NCI-H2107 (cell line): ENCODE measurements at places on chromosomes 16 and 17.

DNA sequence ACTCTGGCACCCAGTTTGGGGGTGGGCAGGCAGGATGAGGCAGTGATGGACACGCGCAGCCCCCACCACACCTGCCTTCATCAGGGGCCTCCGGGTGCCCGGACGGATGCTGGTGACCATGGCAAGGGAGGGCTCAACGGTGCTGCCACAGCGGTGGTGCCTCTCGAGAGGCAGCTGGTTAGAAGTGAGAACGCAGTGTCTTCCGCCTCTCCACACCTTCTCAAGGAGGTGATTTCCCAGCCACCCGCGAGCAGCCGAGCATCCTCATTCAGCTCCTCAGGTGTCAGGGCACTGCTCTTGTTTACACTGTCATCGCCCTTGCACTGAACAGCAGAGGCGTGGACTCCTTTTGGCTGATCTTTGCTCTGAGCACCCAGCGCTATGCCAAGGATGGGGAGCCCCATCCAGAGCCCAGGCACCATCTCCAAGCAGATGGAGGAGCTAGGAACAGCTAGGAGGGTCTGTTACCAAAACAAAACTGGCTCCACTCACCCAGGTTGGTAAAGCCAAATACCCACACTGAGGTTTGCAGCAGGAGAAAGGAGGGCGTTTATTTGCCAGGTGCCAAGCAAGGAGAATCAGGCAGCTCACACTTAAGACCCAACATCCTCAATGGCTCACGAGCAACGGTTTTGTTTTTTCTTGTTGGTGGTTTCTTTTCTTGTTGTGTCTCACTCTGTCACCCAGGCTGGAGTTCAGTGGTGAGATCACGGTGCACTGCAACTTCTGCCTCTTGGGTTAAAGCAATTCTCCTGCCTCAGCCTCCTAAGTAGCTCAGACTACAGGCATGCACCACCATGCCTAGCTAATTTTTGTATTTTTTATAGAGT is 174.3 kb upstream of the TNRC6C start:
- no peak for DNase-seq

- no peak for DNase-seq
Measured at GRCh38 chr16:3400446-3400778, 392 bp downstream of the ZSCAN32 start.

GRCh38 chr17:16915752-16916556 is 56.0 kb downstream of the TNFRSF13B start:
- no peak for DNase-seq

DNA sequence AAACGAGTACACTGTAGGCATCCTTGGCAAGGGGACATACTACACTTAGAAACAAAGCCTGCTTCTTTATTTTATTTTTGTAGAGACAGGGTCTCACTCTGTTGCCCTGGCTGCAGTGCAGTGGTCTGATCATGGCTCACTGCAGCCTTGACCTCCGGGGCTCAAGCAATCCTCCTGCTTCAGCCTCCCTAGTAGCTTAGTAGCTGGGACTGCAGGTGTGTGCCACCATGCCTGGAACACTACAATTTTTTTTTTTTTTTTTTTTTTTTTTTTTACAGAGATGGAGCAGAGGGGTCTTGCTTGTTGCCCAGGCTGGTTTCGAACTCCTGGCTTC is 78.2 kb downstream of the WIPI1 start:
- DNase-seq: no peak

GRCh38 chr17:33258296-33258695 is 34.8 kb downstream of the ASIC2 start:
- no peak for DNase-seq

GRCh38 chr17:38415250-38416194 is 12.7 kb upstream of the ARHGAP23 start:
- DNase-seq: peak; percentile 92

GRCh38 chr16:47061204-47061603 is 82.5 kb downstream of the NETO2 start:
- no peak for DNase-seq

DNA sequence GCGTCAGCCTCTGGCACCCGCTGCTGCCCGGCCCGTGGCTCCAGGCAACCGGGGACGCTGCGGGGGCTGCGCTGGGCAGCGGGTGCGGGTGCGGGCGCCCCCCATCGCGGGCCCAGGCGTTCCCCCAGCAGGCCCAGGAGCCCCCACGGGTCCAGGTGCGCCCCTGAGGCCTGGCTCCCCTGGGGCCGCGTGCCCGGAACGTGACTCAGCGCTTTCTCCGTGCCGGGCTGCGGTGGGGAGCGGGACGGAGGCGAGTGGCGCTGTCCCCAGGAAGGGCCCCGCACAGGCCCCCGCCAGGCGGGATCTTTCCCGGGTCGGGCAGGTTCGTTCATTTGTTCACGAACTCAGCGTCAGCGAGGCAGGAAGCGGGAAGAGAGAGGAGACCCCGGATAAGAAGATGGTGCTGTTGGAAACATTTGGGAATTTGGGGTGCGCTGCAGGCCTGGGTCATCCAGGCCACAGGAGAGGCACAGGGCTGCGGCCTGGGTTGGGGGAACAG is 18.4 kb upstream of the EXOC7 start:
- no peak for DNase-seq

GRCh38 chr17:77096570-77097214 is 44.1 kb upstream of the SEC14L1 start:
- DNase-seq: no peak

GRCh38 chr16:85495259-85495658 is 117.9 kb upstream of the GSE1 start:
- no peak for DNase-seq

DNA sequence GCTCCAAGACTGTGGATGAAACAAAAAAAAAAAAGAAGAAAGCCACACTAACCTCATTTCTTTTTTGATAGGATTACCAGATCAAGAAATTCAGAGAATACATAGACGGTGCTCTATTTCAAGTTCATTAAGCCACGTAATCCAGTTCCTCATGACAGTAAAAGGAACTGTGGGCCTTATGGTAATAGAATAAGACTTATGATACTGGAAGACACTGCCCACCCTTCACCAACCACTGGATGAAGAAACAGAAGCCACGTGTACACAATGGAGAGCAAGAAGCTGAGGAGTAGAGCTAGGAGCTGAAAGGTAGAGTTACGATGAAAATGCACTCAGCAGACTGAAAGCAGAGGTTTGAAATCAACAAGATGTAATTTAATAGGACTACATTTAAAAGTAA is 11.2 kb downstream of the NCBP3 start:
- no peak for DNase-seq

DNA sequence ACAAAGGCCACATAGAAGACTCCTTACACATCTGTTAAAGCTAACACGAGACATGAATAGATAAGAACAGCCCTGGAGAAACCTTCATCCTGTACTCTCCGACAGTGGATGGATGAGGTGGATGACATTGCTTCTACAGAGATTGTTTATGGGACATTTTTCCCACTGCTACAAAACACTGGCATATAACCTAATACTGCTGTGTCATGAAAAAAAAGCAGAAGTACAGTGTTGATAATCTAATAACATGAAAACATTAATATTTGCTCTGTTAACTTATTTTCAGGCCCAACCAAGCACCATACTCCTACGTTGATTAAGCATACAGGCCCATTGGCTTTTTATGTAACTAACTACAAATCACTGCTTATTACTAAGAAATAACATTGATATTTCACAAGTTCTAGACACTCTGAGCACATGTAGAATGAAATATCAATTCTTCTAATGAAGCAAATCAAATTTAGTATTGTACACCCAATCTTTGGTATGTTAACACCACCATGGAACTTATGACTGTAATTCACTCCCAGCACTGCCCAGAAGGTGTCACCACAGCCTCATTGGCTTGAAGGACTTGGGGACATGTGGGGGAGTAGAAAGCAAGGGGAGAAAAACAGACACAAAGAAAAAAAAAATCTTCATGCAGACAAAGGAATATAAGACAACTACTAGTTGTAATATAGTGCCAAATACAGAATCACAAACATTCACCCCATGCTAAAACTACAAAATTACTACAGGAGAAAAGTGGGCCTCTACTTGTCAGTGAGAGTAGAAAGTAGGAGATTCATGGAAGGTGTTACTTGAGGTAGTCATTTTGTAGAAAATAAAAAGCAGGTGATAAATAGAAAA is 330.0 kb upstream of the PMFBP1 start:
- peak; percentile 14 for DNase-seq

GRCh38 chr17:35235289-35235688 is 7.6 kb upstream of the SLFN5 start:
- DNase-seq: no peak

- no peak for DNase-seq
Measured at GRCh38 chr17:60827943-60828342, 150.3 kb downstream of the BCAS3 start.

DNA sequence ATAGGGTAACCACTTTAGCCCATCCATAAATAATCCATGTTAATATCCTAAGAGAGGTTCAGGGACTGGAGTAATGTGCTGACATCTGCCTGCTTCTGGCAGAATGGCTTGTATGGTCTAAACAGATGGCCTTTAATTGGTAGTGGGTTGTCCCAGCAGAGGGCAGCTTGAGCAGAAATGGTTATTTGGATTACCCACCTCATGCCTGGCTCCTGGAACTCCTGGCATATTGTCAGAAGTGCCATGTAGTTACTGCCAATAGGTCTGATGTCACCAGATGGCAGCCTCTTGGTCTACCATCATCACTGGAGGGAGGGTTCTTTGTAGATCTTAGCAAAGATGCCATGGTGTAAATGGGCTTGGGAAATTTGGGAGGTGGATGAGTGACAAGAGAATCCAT is 157.5 kb upstream of the SOX9 start:
- no peak for DNase-seq

- no peak for DNase-seq
Measured at GRCh38 chr16:69017036-69017783, 88.2 kb upstream of the HAS3 start.

DNA sequence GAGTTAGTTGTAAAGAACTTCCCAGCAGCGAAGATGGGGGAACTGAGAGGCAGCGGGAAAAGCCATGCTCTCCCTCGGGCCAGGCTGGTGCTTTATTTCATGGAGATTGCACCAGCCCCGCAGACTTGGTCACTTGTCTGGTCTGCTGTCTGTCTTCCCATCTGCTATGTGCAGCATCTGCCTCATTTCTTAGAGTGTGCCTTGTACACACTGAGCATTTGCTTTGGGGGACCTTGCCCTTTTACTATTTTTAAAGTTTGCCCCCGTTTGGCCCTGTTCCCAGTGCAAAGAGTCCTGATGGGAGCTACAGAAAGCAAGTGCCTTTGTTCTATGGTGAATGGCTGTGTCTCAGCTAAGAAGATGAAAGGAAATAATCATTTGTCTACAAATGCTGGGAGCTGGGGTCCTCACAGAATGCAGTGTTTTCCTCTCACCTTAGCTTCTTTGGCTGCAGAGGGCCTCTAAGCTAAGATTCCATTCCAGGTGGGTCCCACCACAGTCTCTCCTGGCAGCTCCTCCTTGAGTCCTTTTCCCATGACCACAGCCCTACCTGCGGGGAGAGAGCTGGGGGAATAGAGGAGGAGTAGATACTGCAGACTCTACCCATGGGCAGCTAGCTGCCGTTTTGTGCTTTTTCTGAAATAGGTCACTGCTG is 25.1 kb upstream of the CNOT1 start:
- DNase-seq: no peak

GRCh38 chr17:65389426-65389825 is 172.0 kb downstream of the AXIN2 start:
- DNase-seq: no peak
